Astrocyte (in vitro differentiated cells and primary cell): ENCODE measurements at places on chromosomes 1 and 21. TPM values are rescaled to one million over a fixed set of nuclear protein-coding genes. Genes with fewer than 3 reads are reported as not detected.

Gene NUF2
- total RNA-seq = 2.2 and 2.4 TPM in 2 replicates

Gene KRTAP21-2
- total RNA-seq = not detected in 2 replicates

Gene NPHP4
- 8.4 and 9.3 TPM in 2 replicates for total RNA-seq

Gene EXO1
- 2.9 and 3.8 TPM in 2 replicates for total RNA-seq

DNA sequence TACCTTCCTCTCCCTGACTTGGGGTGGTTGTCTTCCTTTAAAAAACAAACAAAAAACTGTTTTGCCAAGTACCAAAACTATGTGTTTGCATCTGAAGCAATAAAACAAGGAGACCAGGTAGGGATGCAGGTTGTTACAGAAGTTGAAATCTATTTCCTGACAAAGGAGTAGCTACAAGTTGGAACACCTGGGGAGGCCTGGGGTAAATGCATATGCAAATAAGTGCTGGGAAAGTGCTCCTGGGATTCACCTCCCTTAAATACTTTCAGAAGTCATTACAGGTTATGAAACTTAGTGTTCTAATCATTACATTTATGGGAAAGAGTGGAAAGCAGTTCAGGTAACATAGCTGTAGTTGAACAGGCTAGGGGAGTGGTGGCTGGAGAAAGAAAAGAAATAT is 1.9 kb upstream of the TSNAX start:
- H3K4me3 ChIP-seq = no peak overlapping the region
- H3K36me3 ChIP-seq = no peaks in the 10 kb centered on the region
- peaks cover 5% of the 10 kb centered on the region for H3K4me1 ChIP-seq
- H3K27ac ChIP-seq = no peak overlapping the region
- DNase-seq = no peak
- H3K27me3 ChIP-seq = no peaks in the 10 kb centered on the region

Gene RGS13
- not detected in 2 replicates for total RNA-seq

Gene ARMH1
- total RNA-seq = 2.5 and 4.8 TPM in 2 replicates

GRCh38 chr21:39336457-39337008 is 12.4 kb downstream of the HMGN1 start:
- H3K36me3 ChIP-seq = peaks cover 8% of the 10 kb centered on the region
- H3K4me3 ChIP-seq = no peak overlapping the region
- no peaks in the 10 kb centered on the region for H3K4me1 ChIP-seq
- no peaks in the 10 kb centered on the region for H3K27me3 ChIP-seq

GRCh38 chr1:150536836-150537731 is 12.1 kb upstream of the ADAMTSL4 start:
- no peak for DNase-seq
- peak overlapping the region; percentile 94 for H3K27ac ChIP-seq
- no peak overlapping the region for H3K4me3 ChIP-seq

DNA sequence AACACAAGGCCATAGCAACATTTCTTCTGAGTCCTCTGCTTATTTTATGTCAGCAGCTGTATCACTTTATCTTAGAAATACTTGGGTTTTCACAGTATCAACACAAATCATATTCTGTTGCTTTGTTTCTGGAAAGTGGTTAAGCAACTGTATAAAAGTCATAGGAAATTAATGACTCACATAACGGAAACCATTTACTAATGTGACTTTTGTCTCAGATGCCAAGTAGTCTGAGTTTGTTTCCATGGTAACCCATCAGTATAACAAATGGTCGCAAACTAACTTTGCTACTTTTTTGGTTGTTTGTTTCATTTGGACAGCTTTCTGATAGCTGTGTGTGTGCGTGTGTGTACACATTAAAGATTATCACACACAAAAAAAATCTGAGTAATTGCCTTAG is 31.1 kb downstream of the EEIG2 start:
- H3K36me3 ChIP-seq = no peaks in the 10 kb centered on the region
- DNase-seq = peak; percentile 97
- peak overlapping the region; percentile 53 for H3K27ac ChIP-seq
- no peak overlapping the region for H3K4me3 ChIP-seq

Gene DDR2
- 15.3 and 23.2 TPM in 2 replicates for total RNA-seq

- peak; percentile 25 for DNase-seq
- H3K36me3 ChIP-seq = no peaks in the 10 kb centered on the region
- H3K27me3 ChIP-seq = no peaks in the 10 kb centered on the region
- no peak overlapping the region for H3K4me3 ChIP-seq
These were observed 82.6 kb upstream of the CCDC190 start for GRCh38 chr1:162943622-162944021.

DNA sequence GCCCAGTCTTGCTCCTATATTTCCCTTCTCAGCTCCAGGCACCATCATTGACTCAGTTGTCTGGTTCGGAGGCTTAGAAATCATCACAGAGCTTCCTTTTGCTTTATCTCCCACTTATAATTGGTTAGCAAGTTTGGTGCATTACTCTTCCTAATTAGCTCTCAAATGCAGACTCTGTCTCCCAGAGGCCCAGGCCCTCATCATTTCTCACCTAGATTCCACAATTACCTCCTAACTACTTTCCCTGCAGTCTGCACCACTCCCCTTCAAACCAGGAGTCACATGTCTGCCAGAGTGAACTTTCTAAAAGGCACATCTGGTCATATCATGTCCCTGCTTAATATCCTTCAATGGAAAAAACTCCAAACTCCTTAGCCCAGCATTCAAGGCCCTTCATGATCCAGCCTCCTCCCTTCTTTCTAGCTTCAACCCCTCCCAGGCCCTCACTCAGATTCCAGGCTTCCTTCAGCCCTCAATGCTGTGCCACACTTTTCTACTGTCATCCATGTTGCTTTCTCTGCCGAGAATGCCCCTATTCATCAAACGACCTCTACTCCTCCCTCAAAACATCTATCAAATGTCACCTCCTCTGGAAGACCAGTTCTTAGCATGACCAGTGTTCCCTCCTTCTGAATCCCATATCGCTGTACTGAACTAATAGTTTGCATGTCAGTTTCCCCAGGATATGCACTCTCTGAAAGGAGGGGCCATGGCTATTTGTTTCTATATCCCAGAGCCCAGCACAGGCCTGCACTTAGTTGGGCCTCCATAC is 30.7 kb downstream of the SYT2 start:
- H3K4me1 ChIP-seq = no peaks in the 10 kb centered on the region
- no peak for DNase-seq
- H3K36me3 ChIP-seq = no peaks in the 10 kb centered on the region
- H3K4me3 ChIP-seq = no peak overlapping the region

GRCh38 chr1:41882068-41882477 is 36.6 kb downstream of the HIVEP3 start:
- H3K27ac ChIP-seq = no peak overlapping the region
- H3K4me1 ChIP-seq = peaks cover 7% of the 10 kb centered on the region
- no peaks in the 10 kb centered on the region for H3K36me3 ChIP-seq

Gene RGS7
- 0.17 and 0.18 TPM in 2 replicates for total RNA-seq

GRCh38 chr1:169085911-169086310 is 20.6 kb upstream of the ATP1B1 start:
- no peak for DNase-seq
- H3K4me3 ChIP-seq = no peak overlapping the region
- no peaks in the 10 kb centered on the region for H3K36me3 ChIP-seq
- no peaks in the 10 kb centered on the region for H3K4me1 ChIP-seq
- H3K27me3 ChIP-seq = no peaks in the 10 kb centered on the region
